ENCODE measurements at places on chromosomes 3 and 15. TPM values are rescaled to one million over a fixed set of nuclear protein-coding genes. Genes with fewer than 3 reads are reported as not detected.

Gene ISLR2
- total RNA-seq = 5.4 TPM

Gene FES
- total RNA-seq = 40.5 TPM

DNA sequence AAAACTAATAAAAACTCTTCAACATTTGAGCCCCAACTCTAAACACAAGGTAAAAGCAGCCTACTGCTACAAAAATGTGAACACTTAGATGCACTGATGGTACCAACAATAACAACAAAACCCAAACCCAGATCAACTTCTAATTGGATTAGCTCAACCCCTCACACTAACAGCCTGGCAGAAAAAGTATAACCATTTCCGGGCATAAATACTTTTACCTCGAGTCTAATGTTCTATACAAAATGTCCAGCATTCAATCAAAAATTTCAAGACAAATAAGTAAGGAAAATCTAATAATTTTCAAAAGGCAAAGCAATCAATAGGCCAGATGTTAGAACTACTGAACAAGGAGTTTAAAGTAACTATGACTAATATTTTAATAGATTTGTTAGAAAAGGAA, 303.3 kb downstream of the ARRDC4 start:
- ATAC-seq = no peak

Gene GP5
- 0.31 TPM for total RNA-seq

GRCh38 chr3:123229145-123229544, 27.4 kb downstream of the SEC22A start:
- no peak for ATAC-seq

DNA sequence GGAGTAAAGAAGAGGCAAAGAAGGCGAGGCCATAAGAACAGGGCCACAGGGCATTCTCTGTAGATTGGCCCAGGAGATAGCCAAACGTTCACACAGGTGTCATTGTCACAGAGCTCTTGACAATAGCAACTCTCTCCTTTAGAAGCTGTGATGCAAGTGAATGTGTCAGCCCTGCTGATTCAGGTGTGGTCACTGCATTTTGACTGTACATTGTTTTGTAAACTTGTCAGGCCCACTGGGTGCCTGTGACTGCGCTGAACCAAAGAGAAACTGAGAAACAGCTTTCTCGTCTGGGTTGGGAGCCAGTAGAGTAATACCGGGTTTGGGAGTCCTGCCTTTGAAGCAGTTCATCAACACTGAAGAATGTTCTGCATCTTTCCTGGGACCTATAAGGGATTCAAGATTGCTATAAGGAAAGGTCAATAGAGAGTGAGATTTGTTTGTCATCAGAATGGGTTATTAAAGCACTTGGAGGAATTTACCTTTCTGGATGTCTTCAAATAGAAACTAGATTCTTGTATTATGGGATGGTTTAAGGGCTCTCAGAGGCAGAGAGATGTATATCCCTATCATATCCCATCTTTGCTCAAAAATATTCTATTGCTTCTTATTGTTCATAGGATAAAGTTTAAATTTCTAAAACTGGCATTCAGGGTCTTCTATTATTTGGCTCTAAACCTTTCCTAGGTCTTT, 45.4 kb downstream of the TMEM45A start:
- ATAC-seq = no peak

DNA sequence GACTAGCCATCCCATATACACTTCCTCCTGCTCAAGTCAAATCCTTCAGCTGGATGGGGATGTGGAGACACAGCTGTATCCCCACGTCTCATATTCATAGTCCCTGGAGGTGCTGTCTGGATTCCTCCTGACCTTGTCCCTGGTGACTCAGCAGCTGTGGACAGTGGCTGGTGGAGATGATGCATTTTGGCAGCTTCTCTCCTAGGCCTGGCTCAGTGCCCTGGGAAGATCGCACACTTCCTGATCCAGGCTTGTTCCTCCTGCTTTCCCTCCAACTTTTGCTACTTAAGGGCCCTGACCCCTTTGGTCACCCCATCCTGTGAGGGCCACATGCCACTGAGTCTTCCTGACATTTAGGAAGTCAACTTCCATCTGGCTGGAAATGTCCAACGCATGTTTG, 44.4 kb downstream of the ADAMTSL3 start:
- peak; percentile 79 for ATAC-seq

DNA sequence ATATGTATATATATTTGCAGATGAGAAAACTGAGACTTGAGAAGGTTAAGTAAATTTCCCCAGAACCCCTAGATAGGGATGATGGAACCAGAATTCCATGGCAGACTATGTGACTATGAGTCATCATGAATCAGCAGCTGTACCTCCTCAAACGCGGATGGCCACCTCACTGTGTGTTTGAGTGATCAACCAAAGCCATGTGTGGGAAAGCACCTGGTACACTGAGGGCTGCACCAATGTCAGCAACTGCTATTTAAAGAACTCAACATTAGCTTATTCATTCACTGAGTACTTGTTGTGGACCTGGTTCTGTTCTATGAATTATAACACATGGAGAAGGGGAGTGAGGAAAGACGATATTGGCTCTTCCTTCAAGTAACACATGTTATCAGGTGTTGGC, 377.0 kb downstream of the GAP43 start:
- ATAC-seq = no peak

DNA sequence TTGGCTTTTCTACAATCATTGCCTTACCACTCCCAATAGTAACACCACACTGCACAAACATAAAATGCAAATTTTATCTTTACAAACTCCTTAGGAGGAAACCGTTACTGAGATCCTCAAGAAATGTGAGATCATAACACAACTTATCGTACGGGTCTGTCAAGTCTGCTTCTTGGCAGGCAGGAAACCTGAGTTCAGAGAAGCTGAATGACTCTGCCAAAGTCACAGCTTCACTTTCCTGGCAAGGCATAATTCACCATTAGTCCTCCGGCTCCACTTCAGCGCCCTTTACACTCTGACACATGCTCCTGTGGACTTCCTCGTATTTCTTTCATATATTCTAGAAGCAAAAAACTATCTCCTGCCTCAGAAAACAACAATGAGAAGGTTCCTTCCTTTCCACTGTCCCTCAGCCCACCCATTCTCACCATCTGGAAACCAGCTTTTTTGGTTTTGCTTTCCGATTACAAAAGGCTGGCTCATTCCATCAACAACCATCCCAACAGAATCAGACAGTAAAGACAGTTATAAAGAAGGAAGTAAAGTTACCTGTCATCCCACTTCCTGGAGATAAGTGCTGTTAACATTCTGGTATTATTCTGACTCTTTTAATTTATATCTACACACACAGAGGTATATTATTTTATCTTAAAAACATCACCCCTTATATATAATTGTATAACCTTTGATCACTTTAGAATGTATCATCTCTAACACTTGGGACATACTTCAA, 223.4 kb downstream of the STT3B start:
- ATAC-seq = no peak

GRCh38 chr3:58361866-58362265, 29.2 kb downstream of the PXK start:
- ATAC-seq = no peak

GRCh38 chr3:7112523-7113056, 251.7 kb downstream of the GRM7 start:
- no peak for ATAC-seq

- ATAC-seq = no peak
Measured at GRCh38 chr15:65086680-65087111, 10.2 kb downstream of the KBTBD13 start.
